ENCODE measurements at places on chromosomes 11 and 22. TPM values are rescaled to one million over a fixed set of nuclear protein-coding genes. Genes with fewer than 3 reads are reported as not detected.

The TSGA10IP gene
- total RNA-seq: 0.34 TPM

The FXYD2 gene
- 6.9 TPM for total RNA-seq

The FOLH1 gene
- total RNA-seq: 1.5 TPM

The C11orf97 gene
- total RNA-seq: 6.3 TPM

The TEAD1 gene
- total RNA-seq: 65.3 TPM

The ZNF215 gene
- total RNA-seq: 3.9 TPM

The RAB36 gene
- total RNA-seq: 27.5 TPM

The PHF21A gene
- total RNA-seq: 57.0 TPM

The DTX4 gene
- total RNA-seq: 44.6 TPM

The NLRP14 gene
- total RNA-seq: 0.15 TPM

The MRGPRE gene
- total RNA-seq: 0.18 TPM

All from lung (tissue), 17 donors.